ENCODE measurements at places on chromosomes 2 and 18. TPM values are rescaled to one million over a fixed set of nuclear protein-coding genes. Genes with fewer than 3 reads are reported as not detected.

DNA sequence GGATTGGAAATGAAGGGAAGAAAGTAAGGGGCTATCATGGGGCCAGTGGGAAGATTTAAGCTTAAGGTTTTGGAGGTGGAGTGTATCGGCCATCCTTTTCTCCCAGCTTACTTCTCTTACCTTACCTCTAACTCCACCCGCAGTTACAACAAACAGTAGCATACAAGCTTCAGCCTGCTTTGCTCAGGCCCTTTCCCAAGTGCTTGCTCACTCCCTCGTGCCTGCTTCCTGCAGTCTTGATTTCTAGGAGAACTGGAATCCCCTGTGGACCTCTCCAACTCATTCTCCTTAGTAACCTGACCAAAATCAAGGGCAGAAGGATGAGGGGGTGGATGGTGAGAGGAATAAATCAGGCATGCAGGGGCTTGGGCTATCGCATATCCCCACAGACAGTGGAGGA lies 5.8 kb upstream of the LYG2 start:
- DNase-seq = peak; percentile 63

DNA sequence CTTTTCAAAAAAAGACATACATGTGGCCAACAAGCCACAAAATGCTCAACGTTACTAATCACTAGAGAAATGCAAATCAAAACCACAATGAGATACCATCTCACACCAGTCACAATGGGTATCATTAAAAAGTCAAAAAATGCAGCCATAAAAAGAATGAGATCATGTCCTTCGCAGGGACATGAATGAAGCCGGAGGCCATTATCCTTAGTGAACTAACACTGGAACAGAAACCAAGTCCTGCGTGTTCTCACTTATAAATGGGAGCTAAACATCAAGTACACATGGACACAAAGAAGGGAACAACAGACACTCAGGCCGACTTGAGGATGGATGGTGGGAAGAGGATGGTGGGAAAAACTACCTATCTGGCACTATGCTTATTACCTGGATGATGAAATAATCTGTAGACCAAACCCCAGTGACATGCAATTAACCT lies 17.8 kb upstream of the ATL2 start:
- peak; percentile 87 for DNase-seq

- no peak for DNase-seq
These were observed 3.5 kb downstream of the ASPRV1 start for GRCh38 chr2:69957965-69958364.

DNA sequence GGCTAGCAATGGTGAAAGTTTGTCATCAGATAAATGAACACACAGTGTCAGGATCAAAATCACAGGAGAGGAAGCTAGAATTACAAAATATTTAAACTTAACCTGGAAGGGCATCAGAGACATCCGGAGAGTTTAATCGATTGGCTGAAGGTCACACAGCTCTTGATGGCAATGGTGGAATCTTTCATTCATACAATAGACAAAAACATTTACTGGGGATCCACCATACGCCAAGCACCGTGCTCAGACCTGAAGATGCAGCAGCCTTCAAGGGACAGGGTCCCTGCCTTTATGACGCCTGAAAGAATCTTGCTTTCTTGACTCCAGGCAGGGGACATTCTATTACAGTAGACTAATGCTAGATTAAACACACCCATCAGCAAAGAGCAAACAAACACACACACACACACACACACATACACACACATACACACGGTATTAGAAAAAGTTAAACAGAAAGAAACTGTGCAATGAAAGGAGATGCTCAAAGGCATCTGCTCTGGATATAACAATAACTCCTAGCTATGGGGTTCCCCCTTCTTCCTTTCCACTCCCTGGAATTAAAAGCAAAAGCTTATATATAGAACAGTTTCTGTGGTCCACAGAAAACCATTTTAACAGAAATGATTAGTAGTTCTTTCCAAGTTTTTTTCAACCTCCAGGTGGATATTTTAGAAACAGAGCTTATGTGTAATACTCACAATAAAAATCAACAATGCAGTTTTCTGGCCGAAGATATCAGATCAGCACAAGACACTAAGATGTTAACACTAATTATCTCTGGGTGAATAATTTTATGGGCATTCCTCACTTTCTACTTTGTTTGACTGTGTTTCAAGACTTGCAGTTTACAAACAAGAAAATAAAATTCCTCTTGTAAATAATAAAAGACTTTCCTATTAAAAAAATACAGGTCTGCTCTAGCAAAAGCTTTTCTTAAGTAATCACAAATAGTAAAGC lies 151.7 kb downstream of the ANKRD44 start:
- peak; percentile 3 for DNase-seq

- DNase-seq = peak; percentile 5
These were observed 19.3 kb downstream of the MAPK4 start for GRCh38 chr18:50579061-50579774.

- DNase-seq = no peak
These were observed 14.7 kb downstream of the SOX11 start for GRCh38 chr2:5706717-5707455.

DNA sequence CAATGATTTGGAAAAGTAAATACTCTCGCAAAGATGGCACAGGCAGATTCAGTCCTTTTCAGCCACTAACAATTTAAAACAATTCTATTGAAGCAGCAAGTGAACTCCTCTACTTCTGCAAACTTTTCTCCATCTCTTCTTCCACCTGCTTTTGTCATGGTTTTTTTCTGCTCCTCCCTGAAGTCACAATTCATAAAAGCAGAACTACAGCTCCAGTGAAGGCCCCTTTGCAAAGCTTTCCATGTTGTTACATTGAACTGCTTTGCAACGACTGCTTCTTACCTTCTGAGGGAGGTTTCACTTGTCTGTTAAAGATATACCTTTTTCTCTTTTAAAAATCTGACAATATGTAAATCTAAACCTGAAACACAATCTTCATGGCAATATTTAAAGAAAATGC lies 3.7 kb upstream of the SERTAD2 start:
- no peak for DNase-seq

DNA sequence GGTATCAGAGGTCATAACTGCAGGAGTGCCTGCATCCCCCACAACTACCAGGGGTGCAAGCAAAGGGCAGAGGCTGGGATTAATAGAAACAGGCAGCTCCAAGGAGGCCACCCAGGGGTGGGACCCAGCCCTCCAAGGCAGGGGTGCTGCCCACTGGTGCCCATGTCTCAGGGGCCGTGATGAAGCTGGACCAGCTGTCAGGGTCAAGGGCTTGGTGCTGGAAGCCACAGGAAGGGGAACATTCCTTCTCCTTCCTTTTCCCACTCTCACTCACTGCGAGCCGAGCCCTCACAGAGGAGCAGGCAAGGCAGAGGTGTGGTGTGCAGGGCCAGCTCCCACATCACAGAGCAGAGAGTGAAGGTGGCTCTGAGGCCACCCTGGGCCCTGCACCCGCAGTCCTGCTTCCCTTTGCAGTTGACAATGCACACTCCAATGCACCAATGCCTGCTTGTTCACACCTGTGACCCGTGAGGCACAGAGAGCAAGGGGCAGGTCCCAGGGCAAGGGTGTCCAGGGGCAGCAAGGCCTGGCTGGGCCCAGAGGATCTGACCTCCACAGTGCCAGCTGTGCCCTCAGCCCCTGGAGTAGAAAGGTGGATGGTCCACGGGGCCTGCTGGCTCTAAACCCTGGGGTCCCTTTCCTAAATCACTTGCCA lies 28.7 kb downstream of the MLPH start:
- DNase-seq = no peak

GRCh38 chr18:63195326-63196159 lies 124.0 kb downstream of the BCL2 start:
- DNase-seq = no peak

DNA sequence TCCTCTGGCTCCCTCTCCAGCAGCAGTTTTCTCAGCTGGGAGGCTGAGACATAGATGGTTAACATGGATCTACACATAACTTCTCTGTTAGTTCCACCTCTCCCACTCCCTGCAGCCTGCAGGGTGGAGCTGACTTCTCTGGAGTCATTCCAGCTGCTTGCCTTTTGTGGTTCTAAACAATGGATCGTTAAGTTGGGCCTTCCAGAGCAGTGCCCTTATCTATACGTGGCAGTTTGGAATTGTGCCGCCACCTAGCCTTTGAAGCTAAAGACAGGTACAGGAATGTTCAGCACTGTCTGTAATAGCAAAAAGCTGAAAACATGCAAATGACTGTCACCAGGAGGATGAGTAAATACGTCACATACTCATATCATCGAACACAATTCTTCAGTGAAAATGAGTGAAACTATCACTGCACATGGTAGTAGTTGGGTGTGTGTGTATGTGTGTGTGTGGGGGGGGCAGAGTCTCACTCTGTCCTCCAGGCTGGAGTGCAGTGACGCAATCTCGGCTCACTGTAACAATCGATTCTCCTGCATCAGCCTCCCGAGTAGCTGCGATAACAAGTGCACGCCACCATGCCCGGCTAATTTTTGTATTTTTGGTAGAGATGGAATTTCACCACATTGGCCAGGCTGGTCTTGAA lies 50.3 kb downstream of the SH2D6 start:
- DNase-seq = peak; percentile 52

GRCh38 chr2:73163483-73164367 lies 38.6 kb upstream of the NOTO start:
- DNase-seq = peak; percentile 60

- peak; percentile 66 for DNase-seq
These were observed 52.7 kb upstream of the CTLA4 start for GRCh38 chr2:203814661-203815540.

- DNase-seq = peak; percentile 94
These were observed 127.3 kb downstream of the DNER start for GRCh38 chr2:229586746-229587705.

DNA sequence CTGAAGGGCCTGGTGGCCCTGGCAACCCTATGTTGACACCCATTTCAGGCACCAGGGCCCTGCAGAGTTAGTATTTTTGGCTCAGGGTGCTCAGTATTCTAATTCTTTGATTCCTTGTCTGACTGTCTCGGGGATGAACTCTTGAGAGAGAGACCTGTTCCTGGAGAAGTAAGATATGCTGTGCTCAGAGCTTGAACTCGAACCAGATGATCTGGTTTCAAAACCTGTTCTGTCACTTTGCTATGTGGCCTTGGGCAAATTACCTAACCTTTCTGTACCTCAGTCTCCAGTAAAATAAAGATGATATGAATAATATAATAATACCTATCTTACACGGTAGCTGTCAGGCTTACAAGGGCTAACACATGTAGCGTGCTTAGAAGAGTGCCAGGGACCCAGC lies 294.2 kb downstream of the DYSF start:
- peak; percentile 83 for DNase-seq

Gene AQP12A
- not detected for total RNA-seq

Gene KIF1A
- not detected for total RNA-seq

Gene CD302
- total RNA-seq = 0.13 TPM

Gene BOLL
- total RNA-seq = not detected

Gene RTP5
- not detected for total RNA-seq

Gene MOB4
- total RNA-seq = 15.0 TPM

Gene DSEL
- total RNA-seq = 3.3 TPM

Gene FTCDNL1
- total RNA-seq = 1.0 TPM

Gene PECR
- total RNA-seq = 21.3 TPM

Gene LRP2
- total RNA-seq = not detected

All from bronchial epithelial cell (primary cell).